ENCODE measurements at places on chromosomes 2 and 18.

DNA sequence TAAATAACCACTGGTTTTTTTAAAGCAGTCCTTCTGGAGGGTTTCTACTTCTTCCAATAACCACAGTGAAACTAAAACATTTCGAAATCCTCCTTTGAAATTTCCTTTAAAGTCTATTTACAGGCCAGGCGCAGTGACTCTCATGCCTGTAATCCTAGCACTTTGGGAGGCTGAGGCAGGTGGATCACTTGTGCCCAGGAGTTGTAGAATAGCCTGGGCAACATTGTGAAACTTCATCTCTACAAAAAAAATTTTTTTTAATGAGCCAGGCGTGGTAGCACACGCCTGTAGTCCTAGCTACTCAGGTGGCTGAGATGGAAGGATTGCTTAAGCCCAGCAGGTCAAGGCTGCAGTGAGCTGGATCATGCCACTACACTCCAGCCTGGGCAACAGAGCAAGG, 15.2 kb downstream of the KIDINS220 start:
- no peak for DNase-seq

DNA sequence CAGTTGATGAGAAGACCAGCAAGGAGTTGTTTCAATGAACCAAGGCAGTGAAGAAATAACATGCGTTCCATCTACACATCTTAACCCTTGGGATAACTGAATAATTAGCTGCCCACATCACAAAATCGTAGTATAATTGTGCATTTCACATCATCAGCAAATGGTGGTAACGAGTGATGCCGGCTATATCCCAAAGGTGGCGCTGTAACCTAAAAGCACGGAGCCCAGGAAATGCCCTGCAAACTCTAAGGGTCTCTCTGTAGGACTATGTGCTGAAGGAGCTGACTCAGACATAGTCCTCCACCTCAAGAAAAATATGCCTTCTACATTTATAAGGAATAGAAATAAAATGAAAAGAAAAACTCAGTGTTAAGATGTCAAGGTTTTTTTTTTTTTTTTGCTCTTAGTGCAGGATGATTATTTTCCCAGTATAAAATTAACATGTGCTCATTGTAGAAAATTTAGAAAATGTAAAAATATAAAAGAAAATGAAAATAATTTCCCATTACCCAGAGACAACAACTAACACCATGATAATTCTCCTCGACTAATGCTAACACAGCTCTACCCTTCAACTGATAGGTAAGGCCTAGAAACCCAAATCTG, 23.1 kb upstream of the DSG3 start:
- DNase-seq, result peak; percentile 2

DNA sequence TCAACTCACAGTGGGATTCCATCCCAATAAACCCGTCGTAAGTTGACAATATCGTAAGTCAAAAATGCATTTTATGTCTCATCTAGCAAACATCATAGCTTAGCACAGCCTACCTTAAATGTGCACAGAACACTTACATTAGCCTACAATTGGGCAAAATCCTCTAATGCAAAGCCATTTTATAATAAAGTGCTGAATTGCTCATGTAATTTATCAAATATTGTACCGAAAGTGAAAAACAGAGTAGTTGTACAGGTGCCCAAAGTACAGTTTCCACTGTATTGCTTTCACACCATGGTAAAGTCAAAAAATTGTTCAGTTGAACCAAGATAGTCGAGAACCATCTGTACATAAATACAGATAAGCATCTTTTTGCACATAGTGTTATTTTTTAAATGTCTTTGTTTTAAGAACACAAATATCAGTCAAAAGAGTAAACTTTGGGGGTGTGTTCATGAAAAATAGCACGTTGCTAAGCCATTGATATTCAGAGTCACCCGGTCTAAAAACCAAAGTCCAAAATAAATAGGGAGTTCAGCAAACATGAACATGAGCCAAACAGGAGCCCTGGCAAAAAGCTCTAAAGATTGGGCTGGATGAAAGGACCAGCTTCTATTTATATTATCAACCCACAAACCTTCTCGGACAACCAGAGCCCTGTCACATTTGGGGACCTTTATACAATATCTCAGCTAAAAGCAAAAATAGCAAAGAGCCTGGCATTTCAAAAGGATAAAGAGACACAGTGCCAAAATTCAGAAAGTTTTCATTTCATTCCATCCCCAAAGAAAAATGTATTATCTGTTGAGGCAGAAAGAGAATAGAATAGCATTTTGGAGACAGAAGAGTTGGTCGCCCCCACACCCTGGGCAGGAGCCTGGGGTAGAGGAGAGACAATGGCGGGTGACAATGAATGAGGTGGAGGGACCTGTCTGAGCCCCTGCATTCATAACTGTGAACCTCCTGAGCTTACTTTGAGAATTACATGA, 105.9 kb upstream of the SH3BP4 start:
- DNase-seq, result no peak

- DNase-seq, result no peak
Measured at GRCh38 chr2:220334871-220335590, 707.6 kb downstream of the SLC4A3 start.

- no peak for DNase-seq
Measured at GRCh38 chr2:81467096-81467495, 1162.5 kb upstream of the LRRTM1 start.

DNA sequence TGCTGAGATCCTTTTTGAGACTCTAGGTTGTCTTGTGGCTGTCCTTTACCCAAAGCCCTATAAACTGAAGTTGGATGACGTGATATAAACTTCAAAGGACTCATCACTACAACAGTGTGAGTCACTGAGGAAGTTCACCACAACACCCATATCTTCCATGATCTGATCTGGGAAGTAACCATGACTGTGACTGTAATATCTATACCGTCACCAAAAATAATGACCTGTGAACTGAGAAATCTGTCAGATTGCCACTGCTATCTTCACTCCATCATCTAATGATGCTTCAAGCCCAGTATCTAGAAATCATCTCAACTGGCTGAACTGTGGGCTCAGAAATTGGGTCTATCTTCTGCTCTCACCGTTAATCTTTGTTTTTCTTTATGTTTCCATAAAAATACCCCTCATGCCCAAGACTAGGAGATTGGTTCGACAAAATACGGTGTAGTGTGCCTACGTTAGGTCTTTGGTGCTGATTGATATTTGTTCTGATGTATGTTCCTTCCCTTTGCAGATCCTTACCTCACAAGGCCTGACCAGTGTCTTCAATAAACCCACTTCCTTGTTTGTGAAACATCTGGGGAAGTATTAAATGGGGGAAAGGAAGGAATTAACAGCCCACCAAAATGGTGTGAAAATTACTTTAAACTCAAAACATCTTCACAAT, 78.2 kb downstream of the MYL12B start:
- DNase-seq, result no peak

DNA sequence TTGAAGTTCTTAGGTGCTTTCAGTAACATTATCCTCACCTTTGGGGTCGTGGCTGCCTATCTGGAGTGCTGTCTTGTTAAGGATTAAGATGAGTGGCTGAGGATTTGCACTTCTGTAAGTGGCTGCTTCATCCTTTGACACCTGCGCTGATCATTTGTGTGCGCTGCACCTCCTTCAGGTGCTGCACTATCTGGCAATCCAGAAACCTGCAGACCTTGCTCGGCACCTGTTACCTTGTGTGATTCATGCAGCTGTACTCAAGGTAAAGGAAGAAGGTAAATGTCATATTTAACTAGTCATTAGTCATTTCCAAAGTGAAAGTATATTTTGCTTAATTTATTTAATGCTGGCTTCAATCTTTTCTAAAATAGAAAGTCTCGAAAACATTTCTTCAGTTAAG, 110.3 kb downstream of the RAB3GAP1 start:
- no peak for DNase-seq

GRCh38 chr18:61870151-61870550, 22.7 kb downstream of the RNF152 start:
- no peak for DNase-seq

- no peak for DNase-seq
Measured at GRCh38 chr18:59744271-59744721, 47.1 kb upstream of the CCBE1 start.

DNA sequence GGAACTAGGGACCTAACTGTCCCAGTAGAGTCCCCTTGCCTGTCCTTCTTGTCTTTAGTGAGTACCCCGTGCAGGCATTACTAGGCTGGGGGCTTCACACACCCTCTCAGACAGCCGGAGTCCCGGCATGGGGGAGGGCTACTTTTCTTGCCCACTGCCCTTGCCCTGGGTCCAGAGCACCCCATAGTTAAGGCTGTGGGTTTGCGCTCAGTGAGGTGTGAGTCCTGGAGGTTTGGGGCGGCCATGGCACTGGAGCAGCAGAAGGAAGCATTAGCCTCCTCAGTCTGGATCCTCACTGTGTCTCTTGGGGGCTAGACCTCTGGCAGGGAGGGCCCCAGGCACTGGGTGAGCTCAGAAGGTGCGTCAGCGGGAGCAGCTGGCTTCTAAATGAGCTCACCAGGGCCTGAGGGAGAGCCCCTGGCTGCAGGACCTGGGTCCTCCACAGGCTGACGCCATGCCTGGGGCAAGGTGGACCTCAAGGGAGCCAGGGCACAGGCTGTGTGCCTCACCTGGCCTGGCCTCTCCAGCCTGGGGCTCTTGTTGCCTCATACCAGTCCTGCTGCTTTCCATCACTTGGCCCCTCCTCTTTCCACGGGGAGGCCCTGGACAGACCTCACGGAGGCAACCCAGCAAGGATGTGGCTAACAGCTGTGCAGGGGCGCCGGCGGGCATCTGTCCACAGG, 27.4 kb downstream of the HS6ST1 start:
- DNase-seq, result no peak

DNA sequence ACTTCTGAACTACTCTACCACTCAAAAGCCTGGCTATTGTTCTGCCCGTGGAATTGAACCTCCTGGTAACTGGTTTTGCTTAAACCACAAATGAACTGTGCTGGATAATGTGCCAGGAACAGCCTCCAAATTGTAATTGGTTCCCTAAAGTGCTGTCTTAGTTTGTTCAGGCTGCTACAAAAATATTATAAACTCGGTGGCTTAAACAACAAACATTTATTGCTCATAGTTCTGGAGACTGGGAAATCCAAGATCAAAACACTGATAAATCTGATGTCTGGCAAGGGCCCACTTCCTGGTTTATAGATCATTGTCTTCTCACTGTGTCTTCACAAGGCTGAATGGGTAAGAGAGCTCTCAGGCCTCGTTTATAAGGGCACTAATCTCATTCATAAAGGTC, 149.2 kb upstream of the NCKAP5 start:
- DNase-seq, result no peak

DNA sequence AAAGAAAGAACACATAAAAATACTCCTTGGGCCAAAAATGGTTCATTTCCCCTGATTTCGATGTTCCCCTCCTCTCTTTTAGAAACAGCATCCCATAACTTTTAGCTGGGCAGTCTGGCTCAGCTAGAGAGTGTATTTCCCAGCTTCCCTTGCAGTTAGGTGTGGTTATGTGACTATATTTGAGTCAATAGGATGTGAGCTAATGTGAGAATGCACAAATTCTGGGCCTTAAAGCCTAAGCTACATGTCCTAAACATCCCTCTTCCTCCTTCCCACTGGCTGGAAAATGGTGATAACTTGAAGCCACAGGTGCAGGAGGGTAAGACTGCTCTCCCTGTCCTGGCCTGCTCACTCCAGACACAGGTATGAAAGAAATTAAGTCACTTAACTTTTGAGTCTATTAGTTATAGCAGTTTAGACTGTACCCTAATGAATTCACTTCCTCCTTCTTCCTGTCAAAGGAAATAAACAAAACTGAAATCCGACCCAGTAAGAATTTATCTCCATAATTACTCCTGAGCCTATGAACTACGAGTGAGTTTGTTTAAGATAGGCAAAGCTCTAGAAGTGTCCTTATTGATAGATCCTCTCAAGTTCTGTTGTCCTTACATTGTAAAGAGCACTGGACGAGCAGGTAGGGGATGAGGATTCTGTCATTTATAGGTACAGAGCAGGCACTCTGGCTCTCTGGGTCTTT, 177.6 kb downstream of the MTX2 start:
- no peak for DNase-seq

All from stimulated activated CD4-positive, alpha-beta T cell treated with anti-CD3 and anti-CD28 coated beads, Interleukin-12 subunit alpha, Interleukin-12 subunit beta, amount 100 ng/mL, for 48 hours (primary cell).